ENCODE measurements at places on chromosomes 5 and 9.

- H3K27ac ChIP-seq, result no peak overlapping the region
- H3K4me1 ChIP-seq, result peaks cover 28% of the 10 kb centered on the region
- peaks cover 2% of the 10 kb centered on the region for H3K36me3 ChIP-seq
- no peak for DNase-seq
- no peak overlapping the region for H3K4me3 ChIP-seq
Measured at GRCh38 chr9:77472646-77473045, 175.5 kb downstream of the GNA14 start.

- no peaks in the 10 kb centered on the region for H3K4me1 ChIP-seq
- no peak overlapping the region for H3K4me3 ChIP-seq
- no peak overlapping the region for H3K27ac ChIP-seq
- no peaks in the 10 kb centered on the region for H3K27me3 ChIP-seq
Measured at GRCh38 chr9:87075537-87075936, 128.2 kb upstream of the GAS1 start.

DNA sequence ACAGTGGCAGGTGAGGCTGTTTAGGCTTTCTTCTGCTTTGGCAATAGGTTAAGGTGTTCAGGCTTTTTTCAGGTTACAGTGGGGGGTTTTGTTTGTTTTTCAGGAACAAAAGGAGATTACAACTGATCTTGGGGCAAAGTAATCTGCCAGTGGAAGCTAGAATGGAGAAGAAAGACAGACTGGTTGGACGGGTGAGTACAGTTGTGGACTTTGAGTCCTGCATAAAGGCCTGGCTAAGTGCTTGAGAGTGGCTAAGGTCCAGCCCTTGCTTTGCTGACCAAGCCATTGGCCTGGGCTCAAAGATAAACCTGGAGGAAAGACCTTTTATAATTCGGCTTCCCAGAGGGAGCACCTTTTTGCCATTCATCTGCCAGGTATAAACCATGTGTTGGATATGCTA, 63.1 kb downstream of the MTMR12 start:
- DNase-seq, result no peak
- peaks cover 28% of the 10 kb centered on the region for H3K36me3 ChIP-seq
- no peaks in the 10 kb centered on the region for H3K27me3 ChIP-seq
- no peak overlapping the region for H3K27ac ChIP-seq
- no peak overlapping the region for H3K4me3 ChIP-seq
- no peaks in the 10 kb centered on the region for H3K4me1 ChIP-seq

DNA sequence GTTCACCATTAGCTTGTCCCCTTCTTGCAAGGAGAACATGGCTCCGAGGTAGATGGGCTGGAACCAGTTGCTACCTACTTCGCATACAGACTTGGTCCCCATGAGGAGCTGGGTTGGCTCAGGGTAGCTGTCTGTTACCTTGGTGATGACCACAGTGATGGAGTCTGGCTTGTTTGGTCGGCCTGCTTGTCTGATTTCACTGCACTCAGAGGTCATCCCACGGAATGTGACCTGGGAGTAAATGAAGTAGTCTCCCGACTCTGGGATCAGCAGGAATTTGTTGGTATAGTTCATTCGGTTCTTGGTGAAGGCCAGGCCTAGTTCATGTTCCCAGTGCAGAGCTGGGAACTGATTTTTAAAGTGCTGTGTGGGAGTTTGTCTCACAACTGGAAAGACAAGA, 15.3 kb downstream of the TNFSF15 start:
- no peak overlapping the region for H3K4me3 ChIP-seq
- H3K4me1 ChIP-seq, result peaks cover 2% of the 10 kb centered on the region
- H3K36me3 ChIP-seq, result peaks cover 38% of the 10 kb centered on the region
- H3K27me3 ChIP-seq, result no peaks in the 10 kb centered on the region
- peak overlapping the region; percentile 30 for H3K27ac ChIP-seq
- no peak for DNase-seq

DNA sequence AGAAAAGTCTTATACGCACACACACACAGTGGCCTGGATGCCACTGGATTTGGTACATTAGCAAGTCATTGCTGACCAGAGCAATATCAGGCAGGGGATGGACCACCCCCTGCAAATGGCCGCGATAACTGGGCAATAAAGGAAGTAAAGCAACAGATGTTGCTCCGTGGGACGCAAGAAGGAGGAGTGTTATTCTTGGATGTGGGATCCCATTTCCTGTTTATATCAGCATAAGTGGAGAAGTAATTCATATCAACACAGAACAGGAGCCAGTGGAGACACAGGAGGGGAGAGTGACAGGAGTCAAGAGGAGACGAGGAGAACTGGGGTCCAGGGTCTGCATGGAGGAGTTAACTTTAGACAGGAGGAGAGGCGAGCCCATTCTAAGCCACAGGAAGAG, 18.4 kb downstream of the RUFY1 start:
- H3K4me3 ChIP-seq, result no peak overlapping the region
- no peak for DNase-seq
- no peak overlapping the region for H3K27ac ChIP-seq
- H3K36me3 ChIP-seq, result peaks cover 12% of the 10 kb centered on the region

DNA sequence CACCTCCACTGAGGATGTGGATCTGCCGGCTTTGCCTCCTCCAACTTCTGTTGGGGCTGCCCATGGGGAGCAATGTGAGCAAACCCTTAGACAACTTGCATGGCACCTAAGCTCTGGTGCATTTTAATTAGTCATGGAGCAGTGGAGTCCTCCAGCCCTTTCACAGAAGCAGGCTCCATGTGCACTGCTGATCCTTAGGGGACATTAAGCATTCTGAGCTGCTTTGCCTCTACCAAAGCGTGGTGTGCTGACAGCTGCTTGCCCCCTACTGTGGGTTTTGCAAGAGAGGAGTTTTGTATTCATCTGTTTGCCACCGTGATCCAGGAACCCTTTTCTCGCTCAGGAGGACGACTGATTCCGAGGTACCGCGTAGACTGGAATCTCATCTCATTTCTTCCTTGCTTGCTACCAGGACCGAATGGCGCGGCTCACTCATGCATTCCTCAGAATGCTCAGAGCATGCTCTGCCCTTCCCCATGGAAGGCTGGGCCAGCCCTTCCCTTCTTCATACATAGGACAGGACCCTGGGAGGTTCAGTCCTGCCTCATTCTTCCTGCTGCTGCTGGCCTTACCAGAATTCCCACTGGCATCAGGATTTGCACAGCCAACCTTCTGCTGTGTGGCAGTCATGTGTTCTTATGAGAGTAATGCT, 432.5 kb downstream of the GADD45G start:
- H3K4me3 ChIP-seq, result no peak overlapping the region
- peaks cover 11% of the 10 kb centered on the region for H3K27me3 ChIP-seq
- no peak overlapping the region for H3K27ac ChIP-seq
- DNase-seq, result no peak

GRCh38 chr9:117916291-117916690, 212.1 kb downstream of the TLR4 start:
- DNase-seq, result no peak
- H3K27ac ChIP-seq, result no peak overlapping the region
- no peaks in the 10 kb centered on the region for H3K4me1 ChIP-seq
- no peaks in the 10 kb centered on the region for H3K36me3 ChIP-seq
- H3K4me3 ChIP-seq, result no peak overlapping the region

GRCh38 chr9:117596678-117597077, 107.5 kb upstream of the TLR4 start:
- H3K4me1 ChIP-seq, result no peaks in the 10 kb centered on the region
- no peak overlapping the region for H3K27ac ChIP-seq
- no peak for DNase-seq

GRCh38 chr5:119435436-119436132, 16.7 kb upstream of the HSD17B4 start:
- peak overlapping the region; percentile 10 for H3K4me3 ChIP-seq
- peak; percentile 78 for DNase-seq
- peaks cover 8% of the 10 kb centered on the region for H3K27me3 ChIP-seq
- peaks cover 17% of the 10 kb centered on the region for H3K4me1 ChIP-seq
- H3K27ac ChIP-seq, result peak overlapping the region; percentile 13
- H3K36me3 ChIP-seq, result no peaks in the 10 kb centered on the region

DNA sequence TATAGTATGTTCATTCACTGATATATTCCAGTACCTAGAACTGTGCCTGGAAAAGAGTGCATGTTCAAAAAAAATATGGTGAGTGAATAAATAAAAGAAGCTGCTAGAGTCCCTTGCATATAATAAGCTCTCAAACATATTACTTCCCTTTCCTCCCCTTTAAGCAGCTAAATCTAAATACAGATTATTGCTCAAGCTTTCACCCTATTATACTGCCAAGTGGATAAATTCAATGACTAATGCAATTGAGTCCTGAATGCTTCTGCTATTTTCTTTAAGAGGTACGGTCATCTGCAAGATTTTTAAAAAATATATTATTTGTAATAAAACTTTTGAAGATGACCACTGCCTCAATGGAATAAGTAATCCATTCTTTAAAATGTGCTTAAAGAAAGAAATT, 248.4 kb downstream of the PLK2 start:
- no peak overlapping the region for H3K4me3 ChIP-seq
- DNase-seq, result no peak
- H3K36me3 ChIP-seq, result no peaks in the 10 kb centered on the region
- H3K4me1 ChIP-seq, result no peaks in the 10 kb centered on the region
- no peak overlapping the region for H3K27ac ChIP-seq
- H3K27me3 ChIP-seq, result peaks cover 2% of the 10 kb centered on the region

- no peak for DNase-seq
- H3K27ac ChIP-seq, result no peak overlapping the region
- no peak overlapping the region for H3K4me3 ChIP-seq
- peaks cover 2% of the 10 kb centered on the region for H3K27me3 ChIP-seq
Measured at GRCh38 chr5:172739375-172739774, 31.6 kb downstream of the DUSP1 start.

GRCh38 chr9:15155323-15155722, 151.7 kb downstream of the TTC39B start:
- no peaks in the 10 kb centered on the region for H3K4me1 ChIP-seq
- DNase-seq, result no peak
- H3K36me3 ChIP-seq, result no peaks in the 10 kb centered on the region
- no peak overlapping the region for H3K27ac ChIP-seq
- peaks cover 19% of the 10 kb centered on the region for H3K27me3 ChIP-seq

Data from activated naive CD8-positive, alpha-beta T cell treated with anti-CD3 and anti-CD28 coated beads, Interleukin-2, amount 10 ng/mL, durations not matched to agents 7 days and 5 days (primary cell).